ENCODE measurements at places on chromosomes 13 and 19. TPM values are rescaled to one million over a fixed set of nuclear protein-coding genes. Genes with fewer than 3 reads are reported as not detected.

The IGFL3 gene
- not detected for total RNA-seq

The ZNF682 gene
- 4.8 TPM for total RNA-seq

GRCh38 chr13:45086484-45086883 lies 33.8 kb upstream of the GTF2F2 start:
- DNase-seq: no peak

DNA sequence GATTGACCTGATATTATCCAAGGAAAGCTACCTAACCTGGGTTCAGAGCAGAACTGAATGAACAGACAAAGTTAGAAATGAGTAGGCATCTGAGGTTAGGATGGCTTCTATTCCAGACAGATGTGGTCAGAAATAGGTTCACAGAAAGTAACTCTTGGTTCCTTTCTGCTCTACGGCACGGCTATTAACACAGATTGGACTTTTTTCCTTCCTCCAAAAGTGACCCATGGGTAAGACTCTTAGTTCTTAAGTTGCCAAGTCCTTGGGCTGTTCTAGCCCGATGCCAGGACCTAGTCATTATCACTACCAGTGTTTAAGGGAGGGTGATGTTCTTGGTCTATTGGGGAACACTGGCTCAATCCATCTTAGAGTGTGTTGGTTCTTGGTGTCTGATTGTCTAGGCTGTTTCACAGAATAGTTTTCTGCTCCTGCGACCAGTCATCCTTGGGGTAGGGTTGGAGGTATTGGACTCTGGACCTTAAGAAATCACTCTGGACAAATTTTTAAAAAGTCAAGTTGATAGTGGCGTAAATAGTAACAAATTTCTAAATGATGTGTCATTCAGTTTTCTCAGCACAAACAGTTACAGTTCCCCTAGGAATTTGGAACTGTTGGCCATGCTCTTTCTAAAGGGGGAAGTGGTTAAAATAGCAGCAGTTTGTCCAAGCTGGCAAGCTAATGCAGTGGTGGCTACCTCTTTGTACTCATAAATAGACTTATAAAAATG lies 60.1 kb upstream of the MYCBP2 start:
- no peak for DNase-seq

- no peak for DNase-seq
Observed at GRCh38 chr19:6529937-6530385, 865 bp upstream of the TNFSF9 start.

GRCh38 chr13:46761866-46762265 lies 35.1 kb downstream of the ESD start:
- no peak for DNase-seq

- DNase-seq: peak; percentile 88
Observed at GRCh38 chr19:45824041-45824471, 8.9 kb upstream of the RSPH6A start.

DNA sequence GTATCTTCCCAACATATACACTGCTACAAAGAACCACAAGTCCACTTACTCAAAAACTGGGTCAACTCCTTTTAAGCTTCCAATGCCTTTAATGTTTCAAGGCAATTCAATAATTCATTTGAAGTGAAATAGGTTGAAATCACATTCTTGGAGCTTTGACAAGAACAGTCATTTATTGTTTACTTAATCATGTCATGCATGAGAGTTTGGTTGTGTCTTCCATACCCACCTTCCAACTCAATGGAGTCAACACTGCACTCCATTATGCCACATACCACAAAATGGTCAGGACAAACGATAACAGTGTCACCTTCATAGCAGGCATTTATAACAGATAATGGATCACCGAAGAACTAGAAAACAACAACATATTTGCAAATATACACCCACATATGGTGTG lies 506.3 kb downstream of the UQCRFS1 start:
- DNase-seq: no peak
